Activated effector memory CD4-positive, alpha-beta T cell treated with Interleukin-2 at 50 U/mL for 16 hours (primary cell): ENCODE measurements at places on chromosomes 6 and 20.

DNA sequence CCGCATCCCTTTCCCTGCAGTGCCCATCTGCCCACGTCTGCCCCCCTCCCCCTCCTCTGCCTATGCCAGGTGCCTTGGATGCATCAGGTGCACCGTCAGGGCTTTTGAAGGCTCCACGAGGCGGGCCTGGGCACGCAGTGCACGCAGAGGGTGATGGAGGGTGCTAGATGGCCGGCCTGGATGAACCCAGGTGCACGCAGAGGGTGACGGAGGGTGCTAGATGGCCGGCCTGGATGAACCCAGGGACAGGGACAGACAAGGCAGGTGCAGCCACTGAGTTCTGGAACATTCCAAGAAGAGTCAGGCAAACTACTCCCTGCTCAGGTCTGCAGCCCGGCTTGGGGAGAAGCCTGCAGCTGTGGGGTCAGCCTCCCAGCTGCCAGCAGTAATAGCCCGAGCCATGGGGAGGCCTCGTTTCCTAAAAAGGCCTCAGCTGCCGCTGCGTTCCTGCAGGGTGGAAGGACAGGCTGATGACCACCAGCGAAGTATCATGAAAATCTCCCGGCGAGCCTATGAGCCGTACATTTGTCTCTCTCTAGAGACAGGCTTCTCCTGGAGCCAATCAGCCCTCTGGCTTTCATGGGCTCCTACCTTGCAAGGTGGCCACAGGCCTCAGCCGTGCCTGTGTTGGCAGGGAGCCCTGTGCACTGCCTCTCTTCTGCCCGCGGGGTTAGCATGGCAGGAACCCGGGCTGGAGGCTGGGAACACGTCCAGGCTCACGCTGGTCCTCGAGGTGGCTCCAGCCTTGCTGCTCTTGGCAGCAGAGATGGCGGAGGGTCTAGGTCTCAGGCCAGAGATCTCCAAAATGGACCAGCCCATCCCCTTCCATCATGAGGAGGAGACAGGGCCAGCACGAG lies 29.6 kb downstream of the NTSR1 start:
- no peak for DNase-seq

- no peak for DNase-seq
Observed at GRCh38 chr6:85041376-85041775, 277.0 kb upstream of the TBX18 start.

GRCh38 chr6:159761129-159761872 lies 544 bp upstream of the ACAT2 start:
- DNase-seq = no peak

DNA sequence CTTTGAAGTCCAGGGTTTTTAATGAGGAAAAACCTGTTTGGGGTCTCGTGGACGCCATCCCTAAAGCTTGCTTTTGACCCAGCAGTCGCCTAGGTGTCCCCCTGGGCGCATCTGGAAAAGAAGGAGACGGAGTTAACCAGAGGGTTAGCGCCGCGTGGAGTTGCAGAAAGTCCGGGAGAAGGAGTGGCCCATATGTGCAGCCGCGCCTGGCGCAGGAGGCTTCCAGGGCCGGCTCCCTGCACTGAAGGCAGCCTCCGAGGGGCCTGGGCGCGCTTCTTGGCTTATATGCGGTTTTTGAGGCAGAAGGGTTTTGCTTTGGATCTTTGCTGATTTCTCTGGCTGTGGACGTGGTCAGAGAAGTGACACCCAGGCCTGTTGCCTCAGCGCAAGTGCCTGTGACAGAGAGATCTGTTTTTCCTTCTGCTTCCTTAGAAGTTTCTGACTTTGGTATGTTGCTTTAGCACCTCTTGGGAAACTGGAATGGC lies 987 bp downstream of the TMEM181 start:
- no peak for DNase-seq

- DNase-seq = no peak
Observed at GRCh38 chr6:17725083-17725482, 18.4 kb upstream of the NUP153 start.

- DNase-seq = no peak
Observed at GRCh38 chr20:25676164-25676809, 20.4 kb downstream of the ZNF337 start.

- DNase-seq = no peak
Observed at GRCh38 chr6:143110996-143111395, 50.3 kb downstream of the AIG1 start.

DNA sequence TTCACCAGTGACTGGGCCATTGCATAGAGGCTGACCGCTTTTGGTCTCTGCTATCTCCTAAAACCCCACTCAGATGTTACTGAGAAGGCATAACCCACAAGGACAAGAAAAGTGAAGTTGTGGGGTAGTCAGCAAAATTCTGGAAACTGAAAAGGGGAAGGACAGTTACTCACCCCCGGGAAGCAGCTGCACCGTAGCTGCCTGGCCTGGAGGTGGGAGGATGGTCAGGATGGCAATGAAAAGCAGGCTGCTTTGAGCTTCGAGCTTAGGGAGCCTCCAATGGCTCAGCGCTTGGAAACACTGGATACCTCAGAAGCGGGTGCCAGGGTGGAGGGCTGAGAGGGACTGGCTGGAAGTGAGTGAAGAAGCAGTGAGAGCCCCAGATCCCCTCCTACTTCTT lies 56.0 kb downstream of the KCNK5 start:
- no peak for DNase-seq

- no peak for DNase-seq
Observed at GRCh38 chr6:12608874-12609273, 107.7 kb upstream of the PHACTR1 start.

GRCh38 chr6:158847012-158847529 lies 27.9 kb upstream of the EZR start:
- DNase-seq = no peak

- no peak for DNase-seq
Observed at GRCh38 chr6:149314325-149314905, 3.1 kb upstream of the TAB2 start.

GRCh38 chr6:41917528-41917927 lies 3.4 kb downstream of the MED20 start:
- no peak for DNase-seq

DNA sequence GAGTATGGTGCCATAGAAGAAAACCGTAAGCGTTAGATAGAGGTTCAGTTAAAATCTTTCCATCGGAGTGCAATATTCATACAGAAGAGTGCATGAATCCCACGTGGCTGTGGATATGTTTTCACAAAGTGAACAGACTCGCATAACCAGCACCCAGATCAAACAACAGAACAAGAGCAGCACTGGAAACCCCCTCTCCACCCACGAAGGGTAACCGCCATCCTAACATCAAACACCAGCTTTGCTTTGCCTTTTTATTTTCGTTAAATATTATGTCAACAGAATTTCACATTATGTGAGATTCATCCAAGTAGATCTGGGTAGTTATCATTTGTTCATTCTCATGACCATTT lies 4.7 kb downstream of the GTSF1L start:
- DNase-seq = no peak

- no peak for DNase-seq
Observed at GRCh38 chr6:25004357-25004756, 68.6 kb upstream of the RIPOR2 start.

- no peak for DNase-seq
Observed at GRCh38 chr6:79718509-79719247, 87.5 kb downstream of the SH3BGRL2 start.

- DNase-seq = no peak
Observed at GRCh38 chr6:132495604-132496079, 17.3 kb downstream of the STX7 start.

DNA sequence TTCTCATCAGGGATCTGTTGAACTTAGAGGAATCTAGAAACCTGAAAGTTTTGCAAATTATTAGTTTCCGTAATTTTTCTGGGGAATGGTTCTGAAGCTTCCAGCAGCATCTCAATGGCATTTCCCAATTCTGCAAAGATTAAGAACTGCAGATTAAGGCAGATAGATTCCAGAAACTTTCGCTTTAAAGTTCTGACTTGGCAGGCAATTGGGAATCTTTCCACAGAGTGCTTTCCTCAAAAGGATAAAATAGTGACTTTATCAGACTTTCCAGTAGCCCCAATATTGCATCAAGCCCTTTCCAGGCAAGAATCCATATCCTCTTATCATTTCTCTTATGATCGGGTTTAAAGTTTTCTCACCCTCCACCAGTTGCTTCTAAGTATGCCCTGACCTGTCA lies 261.1 kb downstream of the FNDC1 start:
- DNase-seq = no peak

GRCh38 chr20:48708630-48709029 lies 119.2 kb downstream of the PREX1 start:
- DNase-seq = no peak

DNA sequence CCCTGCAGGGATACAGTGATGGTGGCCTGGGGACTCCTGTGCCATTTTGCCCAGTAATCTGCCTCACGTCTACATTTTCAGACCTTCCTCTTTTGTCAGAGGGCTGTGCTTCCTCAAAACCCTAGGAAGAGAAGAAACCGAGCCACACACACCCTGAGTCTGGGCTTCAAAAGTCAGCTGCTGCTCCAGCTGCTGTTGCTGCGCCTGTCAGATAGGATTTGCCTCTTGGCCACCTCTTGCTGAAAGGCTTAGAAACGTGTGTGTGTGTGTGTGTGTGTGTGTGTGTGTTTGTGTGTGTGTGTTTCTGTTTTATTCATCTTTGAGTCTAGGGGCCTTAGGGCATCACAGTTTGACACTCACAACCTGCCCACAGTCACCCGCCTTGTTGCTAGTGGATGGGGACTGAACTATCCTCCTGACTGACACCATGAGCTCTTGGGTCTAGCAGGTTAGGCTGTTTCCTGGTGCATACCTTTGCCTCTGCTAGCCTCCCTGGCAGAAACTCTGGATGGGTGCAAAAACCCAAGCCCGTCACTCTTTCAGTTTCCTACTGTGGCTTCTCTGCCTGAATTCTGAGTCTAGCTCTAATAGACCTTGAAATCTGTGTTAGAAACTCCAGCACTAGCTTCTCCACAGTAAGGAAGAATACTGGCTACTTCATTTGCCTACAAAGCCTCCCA lies 94.9 kb upstream of the CEP85L start:
- no peak for DNase-seq
